ENCODE measurements at places on chromosomes 3 and 15. TPM values are rescaled to one million over a fixed set of nuclear protein-coding genes. Genes with fewer than 3 reads are reported as not detected.

DNA sequence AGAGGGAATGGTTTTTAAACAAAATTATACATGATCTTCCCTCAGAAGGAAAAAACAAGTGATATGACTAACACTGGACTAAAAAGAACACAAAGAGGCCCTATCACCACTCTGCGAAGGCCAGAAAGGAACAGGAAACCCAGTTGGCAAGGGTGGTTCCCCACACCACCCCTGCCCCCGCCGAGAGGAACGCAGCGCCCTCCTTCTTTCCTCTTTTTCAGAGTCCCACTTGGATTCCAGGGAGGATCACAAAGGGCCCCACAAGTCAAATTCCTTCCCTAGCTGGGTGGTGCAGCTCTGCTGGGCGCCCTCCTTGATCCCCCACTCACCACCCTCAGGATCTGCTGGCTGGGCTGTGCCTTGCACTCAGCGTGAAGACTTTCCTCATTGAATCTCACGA, 29.8 kb downstream of the PLA1A start:
- peaks cover 27% of the 10 kb centered on the region for H3K27me3 ChIP-seq
- no peak overlapping the region for H3K4me3 ChIP-seq
- H3K27ac ChIP-seq = no peak overlapping the region
- peaks cover 16% of the 10 kb centered on the region for H3K4me1 ChIP-seq
- no peaks in the 10 kb centered on the region for H3K36me3 ChIP-seq

DNA sequence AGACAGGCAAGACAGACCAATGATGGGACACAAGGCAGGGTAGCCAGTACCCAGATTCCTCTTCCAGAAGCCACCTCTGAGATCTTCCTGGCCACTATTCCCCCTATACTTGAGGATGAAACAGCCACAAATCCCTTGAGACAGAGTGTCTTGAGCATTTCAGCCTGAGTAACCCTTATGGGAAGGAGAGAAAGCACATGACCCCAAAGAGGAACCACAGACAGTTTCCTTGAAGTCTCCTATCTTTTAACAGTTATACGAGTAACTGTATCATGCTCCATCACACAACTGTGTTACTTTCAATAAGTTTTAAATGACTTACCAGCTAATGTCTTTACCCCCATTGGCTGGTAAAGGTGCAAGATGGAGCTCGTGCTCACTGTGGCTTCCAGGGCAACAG, 9.3 kb downstream of the VIPR1 start:
- H3K36me3 ChIP-seq = no peaks in the 10 kb centered on the region
- H3K4me1 ChIP-seq = peaks cover 38% of the 10 kb centered on the region
- no peak overlapping the region for H3K27ac ChIP-seq
- no peak for DNase-seq
- H3K4me3 ChIP-seq = no peak overlapping the region

DNA sequence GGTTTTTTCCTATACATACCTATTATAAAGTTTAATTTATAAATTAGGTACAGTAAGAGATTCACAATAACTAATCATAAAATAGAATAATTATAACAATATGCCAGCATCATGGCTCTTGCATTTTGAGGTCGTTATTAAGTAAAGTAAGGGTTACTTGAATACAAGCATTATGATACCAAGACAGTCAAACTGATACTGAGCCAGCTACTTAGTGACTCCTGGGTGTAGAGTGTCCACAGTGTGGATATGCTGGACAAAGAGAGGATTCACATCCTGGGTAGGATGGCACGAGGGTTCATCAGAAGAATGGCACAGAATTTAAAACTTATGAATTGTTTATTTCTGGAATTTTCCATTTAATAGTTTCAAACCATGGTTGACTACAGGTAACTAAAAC, 157.2 kb upstream of the IL12A start:
- no peak overlapping the region for H3K27ac ChIP-seq
- H3K27me3 ChIP-seq = no peaks in the 10 kb centered on the region
- H3K36me3 ChIP-seq = no peaks in the 10 kb centered on the region
- no peaks in the 10 kb centered on the region for H3K4me1 ChIP-seq
- no peak for DNase-seq
- H3K4me3 ChIP-seq = no peak overlapping the region

DNA sequence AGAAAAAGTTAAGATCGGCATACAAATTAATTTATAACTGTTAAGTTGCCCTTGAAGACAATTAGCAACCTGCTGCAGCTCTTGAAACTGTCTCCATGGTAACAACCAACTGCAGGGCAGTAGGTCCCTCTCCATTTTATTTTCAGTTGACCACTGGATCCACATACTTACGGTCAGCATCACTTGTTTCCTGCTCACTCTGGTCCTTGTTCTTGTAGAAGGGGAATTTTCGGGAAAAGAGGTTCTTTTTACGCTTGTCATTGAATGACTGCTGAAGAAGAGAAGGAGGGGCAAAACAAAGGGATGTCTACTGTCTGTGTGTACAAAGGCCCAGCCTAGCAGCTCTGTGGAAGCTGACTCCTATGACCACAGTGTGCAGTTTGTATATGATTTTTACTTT, 46.8 kb upstream of the MELTF start:
- H3K36me3 ChIP-seq = peaks cover 12% of the 10 kb centered on the region
- no peak for DNase-seq
- H3K4me1 ChIP-seq = no peaks in the 10 kb centered on the region
- no peak overlapping the region for H3K27ac ChIP-seq

Gene GPR176
- 0.30 TPM for total RNA-seq

Gene DZIP1L
- not detected for total RNA-seq

Gene ISLR
- total RNA-seq = not detected

Gene PARP3
- total RNA-seq = 12.2 TPM
